Myocyte (in vitro differentiated cells): ENCODE measurements at places on chromosomes 7 and 10.

- peak; percentile 100 for DNase-seq
Measured at GRCh38 chr7:47453093-47454061, 128.5 kb downstream of the TNS3 start.

DNA sequence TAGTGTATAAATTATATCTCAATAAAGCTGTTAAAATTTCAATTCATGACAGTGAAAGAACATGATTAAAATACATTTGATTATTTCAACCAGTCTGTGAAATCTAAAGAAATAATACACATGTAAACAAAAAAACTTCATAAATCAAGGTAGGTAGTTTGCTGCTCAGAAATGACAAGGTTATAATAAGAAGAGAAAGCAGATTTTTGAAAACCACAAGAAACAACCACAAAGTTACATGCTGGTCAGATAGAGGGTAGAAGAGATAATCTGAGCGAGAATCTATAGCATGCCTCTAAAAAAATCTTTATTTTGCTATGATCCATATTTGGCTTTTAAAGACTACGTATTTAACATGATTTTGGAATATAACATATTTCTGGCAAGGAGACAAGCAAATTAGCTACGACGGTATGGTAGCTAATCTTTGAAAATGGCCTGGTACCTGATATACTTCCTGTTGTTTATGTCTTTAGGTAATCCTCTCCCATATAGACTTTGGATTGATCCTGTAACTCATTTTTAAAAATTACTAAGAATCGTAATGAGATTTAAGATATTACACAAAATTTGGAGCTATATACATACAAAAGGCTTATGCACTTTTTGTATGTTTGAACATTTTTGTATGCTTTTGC lies 23.5 kb upstream of the VCL start:
- DNase-seq: no peak

GRCh38 chr7:26071622-26072456 lies 80.2 kb upstream of the NFE2L3 start:
- DNase-seq: no peak

GRCh38 chr10:63836666-63837442 lies 315.7 kb downstream of the REEP3 start:
- no peak for DNase-seq

DNA sequence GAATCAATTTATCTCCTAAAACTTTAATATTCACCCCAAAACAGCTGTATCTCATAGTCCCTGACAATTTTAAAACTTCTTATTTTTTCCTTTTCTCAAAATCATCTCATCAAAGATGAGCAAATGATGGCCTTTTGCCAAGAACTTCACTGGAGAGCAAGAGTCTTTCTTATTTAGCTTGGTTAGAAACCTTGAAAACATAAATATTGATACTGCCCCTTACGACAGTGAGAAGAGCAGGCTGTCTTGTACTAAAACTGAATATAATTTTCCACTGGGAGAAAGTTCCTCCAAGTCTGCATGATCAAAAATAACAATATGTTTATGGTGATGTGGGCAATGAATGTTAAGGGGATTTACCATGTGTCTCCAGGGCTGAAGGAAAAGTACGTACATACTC lies 109.0 kb downstream of the COL28A1 start:
- peak; percentile 27 for DNase-seq

DNA sequence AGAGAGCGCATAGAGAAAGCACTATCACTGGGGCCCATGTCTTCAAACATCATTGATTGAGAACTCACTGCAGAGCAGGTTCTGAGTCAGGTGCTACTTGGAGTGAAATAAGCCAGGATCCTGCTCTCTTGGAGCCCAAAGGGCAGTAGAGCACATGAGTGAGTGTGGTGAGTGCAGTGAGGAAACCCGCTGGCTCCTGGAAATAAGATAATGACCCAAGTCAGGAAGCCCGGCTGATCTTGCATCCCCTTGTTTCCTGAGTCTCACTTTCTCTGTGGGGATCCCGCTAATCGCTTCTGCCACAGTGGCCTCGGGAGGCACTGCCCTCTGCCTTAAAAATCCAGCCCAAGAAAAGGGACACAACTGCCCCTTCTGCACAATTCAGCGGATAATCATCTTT lies 7.1 kb upstream of the FAM107B start:
- no peak for DNase-seq

GRCh38 chr10:89795840-89796239 lies 94.5 kb downstream of the KIF20B start:
- DNase-seq: no peak

DNA sequence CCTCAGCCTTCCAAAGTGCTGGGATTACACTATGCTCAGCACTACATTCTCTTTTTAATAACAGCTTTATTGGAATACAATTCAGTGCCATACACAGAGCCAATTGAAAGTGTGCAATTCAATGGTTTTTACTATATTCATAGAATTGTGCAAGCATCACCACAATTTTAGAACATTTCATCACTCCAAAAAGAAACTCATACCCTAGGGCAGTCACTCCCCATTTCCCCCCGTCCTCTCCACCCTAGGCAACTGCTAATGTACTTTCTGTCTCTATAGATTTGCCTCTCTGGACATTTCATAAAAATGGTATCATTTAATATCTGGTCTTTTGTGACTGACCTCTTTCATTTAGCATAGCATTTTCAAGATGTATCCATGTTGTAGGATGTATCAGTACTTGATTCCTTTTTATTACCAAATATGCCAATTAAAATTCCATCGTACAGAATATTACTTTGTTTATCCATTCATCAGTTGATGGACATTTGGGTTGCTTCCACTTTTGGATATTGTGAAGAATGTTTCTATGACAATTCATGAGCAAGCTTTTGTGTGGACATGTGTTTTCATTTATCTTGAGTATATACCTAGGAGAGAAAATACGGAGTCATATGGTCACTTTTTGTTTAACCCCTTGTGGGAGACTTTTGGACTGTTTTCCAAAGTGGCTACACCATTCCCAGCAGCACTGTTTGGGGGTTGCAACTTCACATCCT lies 6.3 kb upstream of the XPNPEP1 start:
- DNase-seq: no peak

DNA sequence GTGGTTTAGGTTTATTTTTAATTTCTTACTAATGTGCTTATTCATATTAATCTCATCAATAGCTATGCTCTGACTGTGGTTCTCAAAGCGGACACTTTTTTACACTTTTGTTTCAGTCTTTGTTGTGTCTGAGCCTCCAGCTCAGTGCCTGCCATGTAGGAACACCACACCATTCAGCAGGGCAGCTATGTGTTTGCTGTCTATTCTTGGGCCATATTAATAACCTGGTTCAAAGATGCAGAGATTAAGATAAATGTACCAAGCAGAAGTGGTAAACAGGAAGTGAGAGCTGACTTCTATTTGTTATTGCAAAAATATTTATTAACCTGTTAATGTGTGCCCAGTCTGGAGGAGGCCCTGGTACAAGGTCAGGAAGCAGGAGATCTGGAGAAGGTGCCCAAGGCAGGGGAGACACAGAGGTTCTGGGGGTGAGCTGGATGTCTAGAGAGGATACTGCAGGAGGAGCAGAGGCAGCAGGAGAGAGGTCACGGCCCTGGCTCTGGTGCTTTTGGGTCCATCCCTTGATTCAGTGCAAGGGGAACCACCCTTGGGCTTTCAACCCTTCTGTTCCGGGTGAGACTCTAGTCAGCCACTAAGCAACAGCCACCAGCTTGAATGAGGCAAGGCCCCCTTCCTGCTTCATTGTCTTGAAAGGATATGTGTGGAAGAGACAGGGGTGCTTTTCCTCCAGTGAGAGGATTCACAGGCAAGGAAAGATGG lies 1.9 kb downstream of the TBXAS1 start:
- no peak for DNase-seq

- no peak for DNase-seq
Measured at GRCh38 chr10:36515319-36515718, 610.1 kb upstream of the ANKRD30A start.

DNA sequence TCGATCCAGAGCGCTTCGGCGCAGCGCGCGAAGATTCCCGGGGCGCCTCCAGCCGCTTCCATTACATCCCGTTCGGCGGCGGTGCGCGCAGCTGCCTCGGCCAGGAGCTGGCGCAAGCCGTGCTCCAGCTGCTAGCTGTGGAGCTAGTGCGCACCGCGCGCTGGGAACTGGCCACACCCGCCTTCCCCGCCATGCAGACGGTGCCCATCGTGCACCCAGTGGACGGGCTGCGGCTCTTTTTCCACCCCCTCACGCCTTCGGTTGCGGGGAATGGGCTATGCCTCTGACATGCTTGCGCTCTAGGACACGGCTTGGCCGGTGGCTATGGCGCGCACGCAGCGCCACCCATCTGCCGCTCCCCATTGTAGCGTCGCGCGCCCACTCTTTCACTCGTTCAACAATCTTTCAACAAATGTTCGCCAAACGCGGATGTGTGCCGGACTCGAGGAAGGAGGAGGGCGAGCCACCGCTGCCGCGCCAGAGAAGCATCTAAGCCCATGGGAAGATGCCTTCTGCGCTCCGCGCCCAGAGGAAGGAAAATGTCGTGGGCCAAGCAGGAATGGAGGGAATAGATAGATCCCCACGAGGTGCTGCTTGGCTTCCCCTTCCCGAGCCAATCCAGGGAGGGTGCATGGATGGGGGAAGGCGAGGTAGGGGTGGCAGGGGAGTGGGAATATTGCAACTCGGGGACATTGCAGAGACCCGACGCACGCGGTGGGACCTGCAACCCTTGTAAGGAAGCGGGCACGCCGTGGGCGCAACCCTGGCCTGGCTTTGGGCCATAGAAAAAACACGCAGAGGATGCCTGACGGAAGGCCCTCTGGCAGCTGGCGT lies 5.1 kb upstream of the CYP26A1 start:
- no peak for DNase-seq

DNA sequence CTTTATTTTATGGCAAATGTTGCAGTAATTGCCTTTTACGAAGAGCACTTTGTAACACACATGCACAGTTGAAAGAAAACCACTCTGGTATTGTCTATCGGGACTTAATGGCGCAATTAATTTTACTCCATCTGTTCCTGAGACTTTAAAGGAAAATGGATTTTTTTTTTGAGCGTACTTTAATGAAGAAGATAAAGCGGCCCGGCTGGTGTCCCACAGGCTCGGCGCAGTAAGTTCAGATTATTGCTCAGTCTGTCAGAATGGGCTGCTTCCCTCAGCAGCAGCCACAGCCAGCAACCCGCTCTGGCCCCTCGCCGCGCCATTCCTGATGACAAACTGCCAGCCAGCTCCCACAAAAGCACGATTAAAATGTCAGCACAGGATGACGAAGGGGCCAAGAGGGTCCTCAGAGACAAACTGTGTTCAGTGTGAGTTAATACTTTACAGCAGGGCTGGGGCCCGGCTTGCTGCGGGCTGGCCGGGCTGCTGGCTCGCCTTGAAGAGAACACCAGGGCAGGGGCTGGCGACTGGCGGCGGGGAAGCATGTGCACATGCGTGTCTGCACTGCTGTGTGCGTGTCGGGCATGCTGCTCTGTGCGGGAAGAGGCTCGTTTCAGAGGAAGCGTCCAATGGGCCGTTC lies 501.0 kb upstream of the GALNT17 start:
- no peak for DNase-seq

- DNase-seq: peak; percentile 69
Measured at GRCh38 chr7:30920021-30920583, 8.4 kb downstream of the AQP1 start.

GRCh38 chr10:94416896-94417295 lies 14.6 kb downstream of the TBC1D12 start:
- peak; percentile 35 for DNase-seq

DNA sequence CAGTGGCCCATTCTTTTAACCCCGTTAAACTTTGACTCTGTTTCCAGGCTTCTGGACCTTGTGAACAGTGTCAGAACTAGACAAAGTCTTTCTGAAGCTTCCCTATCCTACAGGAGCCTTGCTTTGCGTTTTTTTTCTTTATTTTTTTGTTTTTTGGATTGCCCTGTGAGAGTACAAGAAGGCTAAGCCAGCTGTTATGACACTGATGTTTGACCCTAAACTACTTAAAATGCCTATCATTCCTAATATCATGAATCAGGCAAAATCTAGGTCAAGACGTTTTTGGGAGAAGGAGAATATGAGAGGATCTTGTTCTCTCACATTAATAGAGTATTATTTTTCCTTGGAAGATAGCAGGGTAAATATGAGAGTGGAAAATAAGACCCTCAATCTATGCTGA lies 79.8 kb downstream of the EPDR1 start:
- DNase-seq: peak; percentile 71

GRCh38 chr10:50582046-50582445 lies 41.7 kb downstream of the SGMS1 start:
- no peak for DNase-seq

DNA sequence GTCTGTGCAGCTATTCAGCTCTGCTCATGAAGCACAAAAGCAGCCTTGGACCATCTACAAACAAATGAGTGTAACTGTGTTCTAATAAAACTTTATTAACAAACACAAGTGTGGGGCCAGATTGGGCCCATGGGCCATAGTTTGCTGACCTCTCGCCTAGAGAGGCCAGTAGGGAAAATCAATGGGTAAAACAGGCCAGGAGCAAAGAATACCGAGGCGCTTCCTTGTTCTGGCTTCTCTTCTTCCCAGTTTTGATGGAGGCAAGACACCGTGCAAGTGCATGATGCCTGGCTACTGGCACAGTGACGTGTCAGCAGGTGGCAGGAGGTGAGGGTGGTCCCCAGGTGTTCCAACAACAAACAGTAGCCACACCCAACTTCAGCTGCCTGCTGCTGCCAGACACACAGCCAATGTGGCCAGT lies 94.3 kb upstream of the SDK1 start:
- DNase-seq: no peak

DNA sequence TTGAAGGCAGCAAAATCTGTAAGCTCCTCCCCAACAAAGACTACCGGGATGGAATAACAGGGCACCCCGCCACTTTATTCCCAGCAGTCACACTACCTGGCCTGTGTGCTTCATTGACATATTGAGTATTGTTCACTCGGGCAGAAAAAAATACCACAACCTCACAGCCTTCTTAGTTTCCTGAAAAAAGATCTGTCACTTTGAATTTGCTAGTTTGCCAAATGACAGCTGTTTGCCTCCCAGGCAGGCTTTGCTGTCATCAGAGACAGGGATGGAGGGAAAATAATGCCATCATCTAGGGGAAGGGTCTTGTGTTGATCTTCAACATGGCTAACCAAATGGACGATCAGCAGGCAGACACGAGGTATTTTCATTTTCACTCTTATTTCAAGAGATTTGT lies 26.9 kb downstream of the BMPER start:
- peak; percentile 45 for DNase-seq

DNA sequence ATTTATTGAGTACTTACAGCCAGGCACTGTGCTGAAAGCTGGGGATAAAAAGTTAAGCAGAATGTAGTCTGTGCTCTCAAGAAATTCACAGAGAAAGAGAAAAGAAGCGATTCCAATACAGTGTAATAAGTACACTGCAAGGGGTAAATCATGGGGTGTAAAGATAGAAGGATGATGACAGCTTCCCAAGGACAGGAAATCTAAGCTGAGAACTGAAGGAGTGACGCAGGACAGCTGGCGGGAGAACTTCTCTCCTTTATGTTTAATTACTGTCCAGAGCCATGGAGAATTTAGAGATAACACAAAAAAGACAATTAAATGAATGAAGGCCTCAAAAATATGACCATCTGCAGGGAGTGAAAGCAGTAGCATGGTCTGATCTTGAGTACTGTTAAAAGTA lies 34.8 kb downstream of the C7orf33 start:
- peak; percentile 29 for DNase-seq

DNA sequence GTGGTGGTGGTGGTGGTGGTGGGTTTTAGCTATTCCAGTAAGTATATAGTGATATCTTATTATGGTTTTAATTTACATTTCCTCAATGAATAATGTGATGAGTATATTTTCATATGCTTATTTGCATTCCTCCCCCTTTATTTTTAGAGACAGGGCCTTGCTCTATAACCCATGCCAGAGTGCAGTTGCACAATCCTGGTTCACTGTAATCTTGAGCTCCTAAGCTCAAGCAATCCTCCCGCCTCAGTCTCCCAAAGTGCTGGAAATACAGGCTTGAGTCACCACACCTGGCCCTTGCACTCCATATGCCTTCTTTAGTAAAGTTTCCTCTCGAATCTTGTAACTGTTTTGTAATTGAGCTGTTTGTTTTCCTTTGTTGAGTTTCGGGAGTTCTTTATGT lies 577.7 kb upstream of the AUTS2 start:
- no peak for DNase-seq
